Stimulated activated CD4-positive, alpha-beta T cell treated with anti-CD3 and anti-CD28 coated beads, Interleukin-1b, Interleukin-23, amount 100 ng/mL, for 1 hour (primary cell): ENCODE measurements at places on chromosomes 6 and 20.

GRCh38 chr6:43665376-43665775 lies 20.5 kb downstream of the RSPH9 start:
- no peak for DNase-seq

- DNase-seq: no peak
Measured at GRCh38 chr6:20629509-20629908, 95.3 kb downstream of the CDKAL1 start.

DNA sequence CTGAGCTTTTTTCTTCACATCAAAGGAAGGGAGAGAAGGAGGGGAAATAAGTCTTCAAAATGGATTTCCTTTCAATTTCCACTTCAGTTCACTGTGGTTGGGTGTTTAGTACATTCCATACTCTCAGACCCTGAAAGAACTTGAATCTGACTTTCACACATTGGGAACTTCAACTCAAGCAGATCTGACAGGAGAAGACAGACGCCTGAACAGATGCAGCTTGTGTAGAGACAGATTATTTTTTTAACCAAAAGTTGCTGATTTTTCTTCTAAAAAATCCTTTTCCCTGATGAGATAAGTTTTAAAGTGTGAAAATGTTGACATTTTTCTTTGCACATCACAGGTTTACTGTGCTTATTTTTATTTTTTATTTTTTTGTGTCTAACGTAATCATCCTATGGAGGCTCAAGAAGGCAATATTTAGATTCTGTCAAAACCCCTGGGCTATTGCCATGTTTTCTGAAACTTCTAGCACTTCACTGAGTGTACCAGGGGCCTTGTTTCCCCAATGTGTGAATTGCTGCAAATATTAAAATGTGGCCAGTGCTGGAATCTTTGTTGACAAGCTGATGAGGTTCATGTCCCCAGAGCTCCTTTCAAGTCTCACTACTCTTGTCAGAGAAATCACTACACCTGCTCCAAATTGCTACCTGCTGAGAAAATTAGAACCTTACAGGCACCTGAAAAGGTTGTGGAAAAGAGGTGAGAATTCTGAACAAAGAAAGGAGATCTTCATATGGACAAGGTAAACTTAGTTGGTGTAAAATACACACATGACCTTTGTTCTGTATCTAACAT lies 214.8 kb upstream of the BTBD3 start:
- no peak for DNase-seq

- DNase-seq: no peak
Measured at GRCh38 chr20:37202267-37202943, 23.1 kb upstream of the MROH8 start.

- DNase-seq: no peak
Measured at GRCh38 chr6:126529637-126530362, 189.9 kb downstream of the CENPW start.

DNA sequence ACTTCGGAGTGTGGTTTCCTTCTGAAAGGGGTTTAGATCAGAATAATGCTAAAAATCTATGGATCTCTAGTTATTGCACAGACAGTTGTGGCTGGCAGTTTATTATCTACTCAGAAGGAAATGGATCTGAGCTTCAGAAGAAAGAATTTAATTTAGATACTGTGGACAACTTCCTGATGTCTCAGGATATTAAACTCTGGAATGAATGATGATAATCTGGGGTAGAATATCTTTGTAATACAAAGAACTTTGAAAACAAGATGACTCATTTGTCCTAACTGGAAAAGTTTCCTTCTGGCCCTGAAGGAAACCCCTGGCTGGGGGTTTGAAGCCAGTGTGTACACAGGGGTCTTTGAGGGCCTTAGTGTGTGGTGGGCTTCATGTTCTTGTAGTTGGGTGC lies 78.0 kb downstream of the EDN3 start:
- no peak for DNase-seq

GRCh38 chr6:144467921-144468320 lies 182.8 kb downstream of the UTRN start:
- DNase-seq: no peak
